Nasal cavity respiratory epithelium epithelial cell of viscerocranial mucosa (primary cell): ENCODE measurements at places on chromosomes 13 and 19. TPM values are rescaled to one million over a fixed set of nuclear protein-coding genes. Genes with fewer than 3 reads are reported as not detected.

The TINCR gene
- total RNA-seq, result 6.9 and 14.0 TPM in 2 replicates

The MEIS3 gene
- total RNA-seq, result 3.4 and 9.6 TPM in 2 replicates

The KLK15 gene
- total RNA-seq, result not detected in 2 replicates

The RYR1 gene
- total RNA-seq, result 6.8 and 8.0 TPM in 2 replicates

The LGALS14 gene
- total RNA-seq, result not detected in 2 replicates

The OR7D2 gene
- not detected in 2 replicates for total RNA-seq

The JSRP1 gene
- not detected in 2 replicates for total RNA-seq

The CAMSAP3 gene
- 4.4 and 11.6 TPM in 2 replicates for total RNA-seq

The SLC25A41 gene
- 0.21 TPM in 1 of 2 replicates, not detected in the other for total RNA-seq

The S1PR4 gene
- total RNA-seq, result 0.43 TPM in 1 of 2 replicates, not detected in the other

The IGFL2 gene
- 2.4 TPM in 1 of 2 replicates, not detected in the other for total RNA-seq

The PROZ gene
- not detected in 2 replicates for total RNA-seq
